ENCODE measurements at places on chromosomes 16 and 17.

GRCh38 chr17:2435181-2435741 is 34.4 kb upstream of the MNT start:
- no peak for DNase-seq

- no peak for DNase-seq
Observed at GRCh38 chr16:59060207-59060606, 326.1 kb upstream of the GOT2 start.

GRCh38 chr17:16910341-16910740 is 61.6 kb downstream of the TNFRSF13B start:
- DNase-seq = no peak

DNA sequence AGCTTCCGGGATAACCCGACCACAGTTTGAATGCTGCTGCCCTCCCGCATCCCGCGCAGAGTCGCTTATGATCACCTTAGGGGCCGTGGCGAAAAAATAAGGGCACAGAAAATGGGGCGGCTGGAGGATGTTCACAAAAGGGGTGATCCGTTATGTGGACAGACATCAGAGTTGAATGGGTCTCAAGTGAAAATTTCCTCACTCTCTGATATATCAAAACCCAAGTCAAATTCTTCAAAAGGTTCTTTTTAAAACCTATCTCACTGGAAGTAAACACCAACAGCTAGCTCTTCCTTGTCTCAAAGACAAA is 400 bp upstream of the CEP112 start:
- DNase-seq = no peak
